Stimulated activated CD4-positive, alpha-beta T cell treated with anti-CD3 and anti-CD28 coated beads, Interleukin-2, amount 100 ng/mL, for 24 hours (primary cell): ENCODE measurements at places on chromosomes 2 and 18.

- DNase-seq = no peak
Observed at GRCh38 chr2:127563458-127564428, 28.3 kb downstream of the MYO7B start.

DNA sequence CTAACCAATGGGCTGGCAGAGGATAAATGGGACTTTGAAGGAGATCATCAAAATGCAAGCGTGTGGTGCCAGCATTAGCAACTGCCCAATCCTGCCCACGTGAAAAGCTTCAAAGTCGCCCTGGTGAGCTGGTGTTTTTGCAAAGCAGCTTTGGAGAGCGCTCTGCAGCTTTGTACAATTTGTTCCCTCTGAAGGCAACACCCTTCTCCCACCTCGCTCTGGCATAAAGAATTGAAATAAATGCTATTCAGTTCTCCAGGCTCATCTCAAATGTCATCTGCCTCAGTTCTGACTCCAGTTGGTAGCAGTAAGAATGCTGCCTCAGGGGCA lies 3.5 kb downstream of the COPS9 start:
- DNase-seq = no peak

DNA sequence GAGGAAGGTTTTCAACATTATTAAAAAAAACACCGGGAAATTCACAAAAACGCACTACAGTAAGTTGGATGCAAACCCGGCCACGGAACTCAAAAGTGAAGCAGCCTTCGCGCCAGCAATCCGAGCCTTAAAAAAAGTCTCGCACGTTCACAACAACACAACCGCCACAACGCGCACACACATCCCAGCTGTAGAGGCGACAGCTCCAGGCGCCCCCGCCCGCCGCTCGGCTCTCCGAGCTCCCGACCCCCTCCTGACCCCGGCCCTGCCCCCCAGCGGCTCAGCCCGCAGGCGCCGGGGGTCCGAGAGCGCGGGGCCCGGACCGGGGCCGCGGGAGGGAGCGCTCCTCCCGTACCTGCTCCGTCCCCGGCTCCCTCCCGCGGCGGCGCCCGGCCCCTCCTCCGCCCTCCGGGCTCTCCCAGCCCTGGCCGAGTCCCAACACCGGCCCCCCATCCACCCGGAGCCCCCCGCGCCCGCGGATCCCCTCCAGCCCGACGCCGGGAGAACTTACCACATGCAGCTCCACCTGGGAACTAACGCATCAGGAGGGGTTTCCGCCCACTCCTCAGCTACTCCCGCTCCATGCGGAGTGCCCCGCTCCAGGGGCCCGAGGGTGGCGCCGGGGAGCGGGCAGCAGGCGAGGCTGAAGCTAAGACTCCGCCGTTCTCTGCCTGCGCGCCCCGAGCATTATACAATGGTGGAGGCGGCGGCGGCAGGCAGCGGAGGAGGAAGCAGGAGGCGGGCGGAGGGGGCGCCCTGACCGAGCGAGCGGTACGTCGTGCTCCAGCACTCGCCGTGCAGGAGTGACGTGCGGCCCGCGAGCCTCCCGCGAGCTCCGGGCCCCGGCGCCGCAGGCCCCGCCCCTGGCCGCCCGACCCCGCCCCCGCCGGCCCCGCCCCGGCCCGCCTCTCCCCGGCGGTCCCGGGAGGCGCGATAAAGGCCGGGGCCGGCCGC lies at the start of gene SERTAD2:
SERTAD2 (minus strand) TSS at position 805 of the 954 bp plus-strand sequence. CDS start 17,042 bp downstream, outside the sequence.
- peak; percentile 80 for DNase-seq

GRCh38 chr2:112065486-112065885 lies 10.4 kb downstream of the TMEM87B start:
- no peak for DNase-seq

DNA sequence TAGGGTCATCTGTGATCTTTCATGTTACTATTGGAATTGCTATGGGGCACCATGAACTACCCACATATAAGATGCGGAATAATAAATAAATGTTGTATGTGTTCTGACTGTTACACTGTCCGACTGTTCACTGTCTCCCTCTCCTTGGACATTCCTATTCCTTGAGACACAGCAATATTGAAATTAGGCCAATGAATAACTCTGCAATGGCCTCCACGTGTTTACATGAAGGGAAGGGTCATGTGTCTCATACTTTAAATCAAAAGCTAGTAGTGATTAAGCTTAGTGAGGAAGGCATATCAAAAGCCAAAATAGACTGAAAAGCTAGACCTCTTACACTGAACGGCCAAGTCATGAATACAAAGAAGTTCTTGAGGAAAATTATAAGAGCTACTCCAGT lies 751.3 kb downstream of the SOCS6 start:
- DNase-seq = no peak

GRCh38 chr18:25724997-25725396 lies 365.4 kb downstream of the SS18 start:
- no peak for DNase-seq

DNA sequence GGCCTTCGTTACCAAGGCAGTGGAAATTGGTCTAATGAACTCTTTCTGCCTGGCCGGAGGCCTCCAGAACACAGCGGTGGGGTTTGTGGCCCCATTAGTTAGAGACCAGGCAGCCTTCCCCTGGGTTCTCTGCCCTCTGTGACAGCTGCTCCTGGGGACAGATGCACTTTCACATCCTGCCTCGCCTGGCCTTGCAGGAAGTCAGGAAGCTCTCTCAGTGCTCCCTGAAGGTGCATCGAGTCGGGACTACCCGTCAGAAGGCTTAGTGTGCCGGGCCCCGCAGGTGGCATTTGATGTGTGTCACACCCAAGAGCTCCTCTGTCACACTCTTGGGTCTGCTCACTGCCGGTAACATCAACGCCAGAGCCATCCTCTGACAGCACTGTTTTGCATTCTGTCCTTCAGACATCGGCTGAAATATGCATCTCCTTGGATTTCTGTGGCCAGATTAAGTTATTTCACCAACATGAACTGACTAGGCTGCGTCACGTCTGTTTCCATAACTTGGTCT lies 158.3 kb downstream of the LDLRAD4 start:
- peak; percentile 72 for DNase-seq

DNA sequence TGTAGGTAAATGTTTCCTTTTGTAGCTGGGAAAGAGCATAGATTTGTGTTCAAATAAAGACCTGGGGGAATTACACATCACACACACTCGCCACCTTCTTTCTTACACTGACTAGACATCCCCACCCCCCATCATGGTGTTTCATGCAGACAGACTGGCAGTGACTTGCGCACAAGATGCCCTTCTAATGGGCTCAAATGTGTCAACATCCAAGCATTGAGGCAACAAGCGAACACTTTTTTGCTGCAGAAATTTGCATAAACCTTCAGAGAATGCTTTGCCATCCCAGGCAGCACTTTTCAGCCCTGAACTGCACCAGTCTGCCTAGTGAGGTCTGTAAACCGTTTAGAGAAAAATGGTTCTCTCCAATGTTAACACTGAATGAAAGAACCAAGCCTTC lies 4.5 kb downstream of the HOXD8 start:
- no peak for DNase-seq

DNA sequence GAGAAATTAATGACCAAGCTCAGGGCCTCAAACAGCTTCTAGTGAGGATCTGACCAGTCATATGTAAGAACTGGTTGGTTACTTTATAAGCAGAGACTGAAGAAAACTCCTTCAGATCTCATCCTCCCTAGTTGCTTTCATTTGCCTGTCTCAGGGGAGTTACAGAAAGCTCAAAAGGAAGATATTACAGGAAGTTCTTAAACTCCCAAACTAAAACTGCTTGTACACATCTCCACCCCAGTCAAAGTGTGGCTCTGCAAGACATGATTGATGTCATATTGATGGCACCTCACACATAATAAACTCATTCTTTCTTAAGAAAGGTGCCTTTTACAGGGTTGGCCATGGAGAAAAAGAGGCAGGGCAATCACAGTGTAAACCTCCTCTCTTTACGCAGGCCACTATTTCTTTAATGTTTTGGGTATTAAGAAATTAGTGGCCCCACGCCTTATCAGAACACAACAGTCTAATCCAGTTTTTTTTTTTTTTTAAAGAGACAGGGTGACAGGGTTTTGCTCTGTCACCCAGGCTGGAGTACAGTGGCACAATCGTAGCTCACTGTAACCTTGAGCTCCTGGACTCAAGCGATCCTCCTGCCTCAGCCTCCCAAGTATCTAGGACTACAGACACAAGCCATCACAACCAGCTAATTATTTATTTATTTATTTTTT lies 62.6 kb upstream of the STK17B start:
- no peak for DNase-seq

GRCh38 chr2:239372835-239373234 lies 28.0 kb downstream of the HDAC4 start:
- DNase-seq = no peak

DNA sequence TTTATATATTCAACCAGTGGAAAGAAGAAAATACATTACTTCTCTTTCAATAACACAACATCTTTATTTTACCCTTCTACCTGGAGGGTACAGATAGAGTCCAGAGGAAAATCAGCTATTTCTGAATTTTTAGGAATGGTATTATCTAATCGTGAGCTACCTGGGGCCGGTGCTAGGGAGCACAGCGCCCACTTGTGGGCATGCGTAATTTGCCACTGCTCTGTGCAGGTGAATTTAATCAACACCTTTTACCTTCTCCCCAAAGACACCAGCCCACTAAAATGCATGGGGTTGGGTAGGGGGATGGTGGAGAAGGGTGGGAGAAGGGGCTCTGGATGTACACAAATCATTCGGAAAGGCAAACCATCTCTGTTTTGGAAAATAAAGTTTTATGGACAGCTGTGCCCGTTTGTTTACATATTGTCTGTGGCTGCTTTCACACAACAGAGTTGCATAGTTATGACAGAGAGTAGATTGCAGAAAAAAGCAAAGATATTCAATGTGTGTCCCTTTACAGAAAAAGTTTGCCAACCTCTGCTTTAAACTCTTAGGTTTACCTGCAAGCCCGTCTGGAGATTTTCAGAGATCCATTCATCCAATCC lies 51.5 kb upstream of the DCC start:
- peak; percentile 17 for DNase-seq

DNA sequence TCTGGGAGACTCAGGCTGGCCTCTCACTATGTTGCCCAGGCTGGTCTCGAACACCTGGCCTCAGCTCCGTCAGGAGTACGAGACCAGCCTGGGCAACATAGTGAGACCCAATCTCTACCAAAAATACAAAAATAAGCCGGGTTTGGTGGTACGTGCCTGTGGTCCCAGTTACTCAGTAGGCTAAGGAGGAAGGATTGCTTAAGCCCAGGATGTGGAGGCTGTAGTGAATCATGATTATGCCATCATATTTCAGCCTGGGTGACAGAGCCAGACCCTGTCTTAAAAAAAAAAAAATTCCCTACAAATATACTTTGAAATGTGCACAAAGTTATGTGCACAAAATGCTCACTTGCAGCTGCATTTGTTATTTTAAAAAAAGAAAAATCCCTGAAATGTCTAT lies 26.3 kb upstream of the AGAP1 start:
- no peak for DNase-seq

- DNase-seq = no peak
Observed at GRCh38 chr2:25103287-25103871, 61.5 kb downstream of the EFR3B start.

DNA sequence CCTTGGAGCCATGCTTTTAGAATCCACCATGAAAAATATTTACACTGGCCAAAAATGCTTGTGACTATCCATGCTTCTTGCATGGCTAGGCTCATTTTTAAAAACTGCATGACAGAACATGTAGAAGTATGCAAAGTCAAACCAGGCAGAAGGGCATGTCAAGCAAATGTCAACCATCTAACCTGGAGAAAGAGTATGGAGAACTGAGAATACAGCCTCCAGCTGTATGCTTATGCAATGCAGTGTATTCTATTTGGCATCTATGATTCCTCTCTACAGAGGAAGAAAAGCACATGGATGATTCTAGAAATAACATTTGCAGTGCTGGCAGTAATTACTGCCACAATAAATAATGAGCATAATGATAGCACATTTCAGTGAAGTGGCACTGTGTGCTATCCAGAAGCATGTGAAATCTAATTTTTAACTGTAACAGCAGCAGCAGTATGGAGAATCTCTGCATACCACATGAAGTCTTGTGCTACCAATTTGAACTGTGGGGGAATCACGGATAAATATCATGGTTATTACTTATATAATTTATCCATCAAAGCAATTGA lies 87.3 kb upstream of the CCDC141 start:
- no peak for DNase-seq

DNA sequence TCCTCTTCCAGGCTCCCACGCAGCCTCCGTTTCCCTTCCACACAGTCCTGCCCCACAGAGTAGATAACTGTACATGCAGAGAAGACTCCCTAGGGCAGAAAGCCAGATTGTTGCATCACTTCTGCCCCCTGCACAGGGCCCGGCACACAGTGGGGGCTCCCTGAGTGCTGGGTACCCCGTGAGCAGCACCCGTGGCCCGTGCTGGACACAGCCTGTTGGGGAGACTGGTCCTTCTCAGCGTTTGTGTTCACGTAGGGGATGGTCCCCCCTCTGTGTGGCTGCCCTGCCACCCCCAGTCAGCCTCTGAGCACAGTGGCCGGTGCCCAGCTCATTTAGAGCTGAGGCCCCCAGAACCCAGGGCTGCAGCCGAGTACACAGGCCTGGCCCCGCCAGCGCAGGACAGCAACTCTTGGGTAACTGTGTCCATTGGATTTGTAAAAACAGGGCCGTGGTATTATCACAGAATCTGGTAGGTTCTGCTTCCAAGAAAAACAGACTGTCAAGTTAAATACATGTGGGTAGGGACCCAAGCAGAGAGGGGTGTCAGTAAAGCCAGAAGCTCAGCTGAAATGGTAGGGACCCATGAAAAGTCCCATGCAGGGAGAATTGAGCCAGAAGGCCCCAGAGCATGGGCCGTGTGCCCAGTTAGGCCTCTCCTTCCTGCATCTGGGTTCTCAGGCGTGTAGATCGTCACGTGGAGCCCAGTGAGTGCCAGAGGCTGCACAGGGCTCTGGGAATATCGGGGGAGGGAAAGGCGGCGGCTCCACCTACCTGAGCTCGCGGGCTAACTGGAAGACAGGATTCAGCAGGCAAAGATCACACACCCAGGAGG lies 257.3 kb downstream of the ATAD2B start:
- DNase-seq = no peak

GRCh38 chr2:23826040-23826439 lies 100.9 kb downstream of the ATAD2B start:
- no peak for DNase-seq

- peak; percentile 1 for DNase-seq
Observed at GRCh38 chr2:4762951-4763376, 929.2 kb upstream of the SOX11 start.
